Head of caudate nucleus (tissue), 42 donors: ENCODE measurements at places on chromosomes 4 and X.

DNA sequence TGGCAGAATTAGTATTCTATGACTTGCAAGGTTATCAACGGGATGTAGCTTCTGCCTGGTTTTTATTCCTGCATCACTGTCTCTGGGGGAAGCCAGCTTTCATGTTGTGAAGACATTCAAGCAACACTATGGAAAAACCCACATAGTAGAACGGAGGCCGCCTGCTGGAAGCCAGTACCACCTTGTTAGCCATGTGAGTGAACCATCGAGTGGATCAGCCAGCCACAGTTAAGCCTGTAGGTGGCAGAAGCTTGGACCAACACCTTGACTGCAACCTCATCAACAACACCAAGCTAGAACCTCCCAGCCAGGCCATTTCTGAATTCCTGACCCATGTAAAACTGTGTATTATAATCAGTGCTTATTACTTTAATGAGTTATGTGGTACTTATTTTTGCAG lies 538.2 kb downstream of the KCNIP4 start:
- DNase-seq, result no peak

DNA sequence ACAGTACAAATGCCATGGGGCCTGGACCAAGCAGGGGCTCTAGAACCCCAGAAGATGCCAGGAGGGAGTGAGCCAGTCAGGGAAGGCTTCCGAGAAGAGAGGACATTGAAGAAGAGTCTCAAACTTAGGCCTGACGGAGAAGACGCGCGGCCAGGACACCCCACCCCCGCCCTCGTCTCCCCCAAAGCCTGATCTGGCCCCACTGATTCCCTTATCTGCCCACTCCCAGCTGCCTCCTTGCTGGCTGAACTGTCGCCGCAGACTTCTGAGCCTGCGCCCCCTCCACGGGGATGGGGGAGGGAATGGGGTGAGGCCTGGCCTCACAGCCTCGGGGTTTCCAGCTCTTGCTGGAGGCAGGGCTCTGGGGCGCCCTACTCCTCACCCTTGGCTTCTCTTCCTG lies 3.6 kb upstream of the GATA1 start:
- no peak for DNase-seq

GRCh38 chr4:150280081-150280895 lies 202.0 kb downstream of the DCLK2 start:
- DNase-seq, result peak; percentile 73

GRCh38 chr4:98385831-98386230 lies 124.6 kb downstream of the RAP1GDS1 start:
- no peak for DNase-seq

GRCh38 chr4:85603437-85604336 lies 128.7 kb downstream of the ARHGAP24 start:
- DNase-seq, result no peak
